Activated T-cell treated with anti-CD3 and anti-CD28 coated beads, Interleukin-2, amount 50 U/mL, for 72 hours (primary cell): ENCODE measurements at places on chromosomes 5 and 9.

DNA sequence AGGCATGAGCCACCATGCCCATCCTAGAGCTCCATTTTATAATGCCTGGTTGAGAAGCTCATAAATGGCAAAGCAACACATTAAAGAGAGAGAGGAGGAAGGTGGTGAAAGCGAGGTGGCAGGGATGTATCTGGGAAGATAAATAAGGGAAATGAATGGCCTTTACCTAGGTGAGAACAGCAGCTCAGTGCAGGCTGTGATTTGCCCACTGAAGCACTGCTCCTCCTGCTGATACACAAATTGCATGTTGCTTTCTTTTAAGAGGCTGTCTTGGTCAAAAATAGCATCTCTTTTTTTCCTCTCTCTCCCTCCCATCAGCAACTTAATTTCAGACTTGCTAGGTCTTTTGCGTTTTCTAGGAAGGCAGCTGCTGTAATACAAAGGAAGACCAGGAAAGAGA lies 258.9 kb downstream of the FAM114A2 start:
- no peak for DNase-seq

- no peak for DNase-seq
These were observed 130.1 kb downstream of the C5orf15 start for GRCh38 chr5:133838286-133838685.

DNA sequence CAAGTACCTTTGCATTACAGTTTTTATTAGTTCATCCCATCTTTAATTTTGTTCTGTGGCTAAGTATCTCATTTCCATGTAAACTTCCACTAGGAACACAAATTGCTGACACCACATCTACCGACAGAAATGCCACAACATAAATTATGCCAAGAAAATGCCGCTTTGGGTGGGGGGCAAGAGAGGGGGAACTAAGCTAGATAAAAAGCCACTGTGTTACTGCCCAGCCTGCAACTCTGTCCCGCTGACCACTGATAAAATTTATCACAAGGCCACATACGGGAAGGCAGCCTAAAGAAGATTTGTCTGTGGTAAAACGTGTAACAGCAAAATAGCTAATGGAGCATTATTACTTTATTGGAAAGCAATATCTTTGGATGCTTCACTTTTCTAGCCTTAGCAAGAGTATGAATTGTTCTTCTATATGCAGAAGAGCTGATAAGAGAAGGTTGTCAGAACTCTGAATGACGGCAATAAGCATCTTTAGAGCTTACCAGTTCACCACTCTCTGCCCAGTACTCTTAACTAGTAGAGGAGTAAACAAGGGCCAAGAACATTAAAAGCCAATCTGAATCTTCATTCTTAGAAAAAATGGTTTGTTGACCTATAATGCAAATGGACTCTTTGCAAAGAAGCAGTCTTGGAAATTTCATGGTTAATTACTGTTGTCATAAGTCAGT lies 172.2 kb upstream of the MEF2C start:
- DNase-seq = no peak

DNA sequence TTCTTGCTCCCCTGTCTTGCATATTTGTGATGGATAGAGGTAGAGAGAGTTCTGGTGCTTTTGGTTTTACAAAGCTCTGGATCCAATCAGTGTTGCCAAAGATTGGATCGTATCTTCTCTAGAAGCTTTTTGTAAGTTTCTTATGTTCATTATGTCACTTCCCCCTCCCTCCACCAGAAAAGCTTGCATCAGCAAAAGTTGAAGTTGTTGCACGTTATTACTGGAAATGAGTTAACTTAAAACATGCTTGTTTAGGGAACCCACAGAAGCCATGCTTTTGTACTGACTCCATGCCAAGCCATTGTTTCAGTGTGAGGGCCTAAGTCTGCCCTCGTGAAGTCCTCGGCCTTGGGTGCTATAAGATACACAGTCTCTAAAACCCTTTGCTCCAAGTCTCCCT lies 186.5 kb downstream of the ERCC6L2 start:
- DNase-seq = peak; percentile 8

- no peak for DNase-seq
These were observed 4.5 kb downstream of the GRIN1 start for GRCh38 chr9:137143459-137143858.

DNA sequence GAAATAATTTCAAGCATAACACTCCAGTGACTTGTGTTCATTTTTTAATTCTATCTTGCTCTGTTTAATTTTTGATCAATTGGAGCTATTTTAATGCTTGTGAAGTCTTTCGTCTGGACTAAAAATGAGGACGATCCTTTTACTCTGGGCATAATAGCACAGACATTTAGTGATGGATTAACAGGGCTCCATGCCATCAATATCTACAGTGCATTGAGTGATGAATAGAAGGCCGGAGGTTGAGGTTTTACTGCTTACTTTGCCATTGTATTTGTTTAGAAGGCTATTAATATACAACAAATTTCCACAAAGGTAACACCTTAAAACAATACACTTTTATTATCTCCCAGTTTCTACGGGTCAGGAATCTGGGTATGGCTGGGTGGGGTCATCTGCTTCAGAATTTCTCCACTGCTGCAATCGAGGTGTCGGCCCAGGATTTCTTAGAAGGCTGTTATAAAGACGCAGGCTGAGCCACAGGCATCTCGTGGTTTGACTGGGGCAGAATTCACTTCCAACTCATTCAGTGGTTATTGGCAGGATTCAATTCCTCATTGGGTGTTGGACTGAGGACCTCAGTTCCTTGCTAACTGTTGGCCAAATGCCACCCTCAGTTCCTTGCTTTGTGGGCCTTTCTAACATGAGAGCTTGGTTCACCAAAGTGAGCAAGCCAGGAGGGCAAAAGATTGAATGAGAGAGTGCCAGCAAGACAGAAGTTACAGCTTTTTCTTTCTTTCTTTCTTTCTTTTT lies 265.4 kb upstream of the VLDLR start:
- DNase-seq = no peak

DNA sequence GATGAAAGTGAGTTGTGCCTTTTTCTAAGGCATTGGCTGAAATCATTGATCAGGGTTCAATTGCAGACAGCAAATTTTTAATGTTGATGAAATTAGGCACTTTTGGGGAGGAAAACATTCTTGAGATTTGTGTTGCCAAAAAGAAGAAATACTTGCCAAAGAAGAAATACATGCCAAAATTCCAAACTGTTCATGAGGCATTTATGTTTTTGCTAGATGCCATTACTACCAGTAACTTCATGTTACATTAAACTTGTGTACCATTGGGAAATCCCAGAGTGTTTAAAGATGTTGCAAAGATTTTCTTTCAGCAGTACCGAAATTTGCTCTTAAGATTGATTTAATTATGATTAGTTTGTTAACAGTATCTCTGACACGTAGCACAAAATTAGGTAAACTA lies 7.0 kb downstream of the XRCC4 start:
- no peak for DNase-seq

DNA sequence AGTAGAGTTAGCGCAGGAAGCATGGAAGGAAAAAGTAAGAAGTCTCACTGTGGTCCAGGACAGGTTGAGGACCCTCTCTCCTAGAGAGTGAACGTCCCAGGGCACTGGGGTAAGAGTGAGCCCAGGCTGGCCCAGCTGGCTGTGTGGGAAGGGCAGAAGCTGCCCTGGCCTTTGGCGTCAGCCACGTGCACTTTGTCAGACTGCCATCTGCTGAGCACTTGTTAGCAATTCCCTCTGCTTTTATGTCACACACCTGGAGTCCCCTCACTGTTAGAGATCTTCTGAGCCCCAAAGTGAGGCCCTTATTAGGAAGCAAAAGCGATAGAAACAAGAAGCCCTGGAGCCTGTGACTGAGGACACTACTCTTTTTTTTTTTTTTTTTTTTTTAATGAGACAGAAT lies 79.1 kb downstream of the UGCG start:
- DNase-seq = no peak

DNA sequence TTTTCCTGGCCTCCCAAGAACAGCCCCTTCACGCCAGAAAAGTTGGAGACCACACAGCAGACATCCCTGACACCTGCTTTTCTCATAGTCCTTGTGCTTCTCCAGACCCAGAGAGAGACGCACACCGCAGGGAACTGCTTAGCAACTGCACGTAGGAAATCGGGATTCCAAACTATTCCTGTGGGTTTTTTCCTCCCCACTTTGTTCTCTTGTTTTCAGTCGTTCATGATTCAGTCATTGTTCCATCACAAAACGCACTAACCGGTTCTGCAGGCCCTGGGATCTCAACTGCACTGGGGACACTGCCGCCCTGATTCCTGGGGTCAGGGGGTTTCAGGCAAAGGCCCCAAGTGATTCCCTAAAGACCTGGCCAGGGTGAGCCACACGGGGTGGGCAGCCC lies 588.0 kb upstream of the KLF4 start:
- DNase-seq = no peak

DNA sequence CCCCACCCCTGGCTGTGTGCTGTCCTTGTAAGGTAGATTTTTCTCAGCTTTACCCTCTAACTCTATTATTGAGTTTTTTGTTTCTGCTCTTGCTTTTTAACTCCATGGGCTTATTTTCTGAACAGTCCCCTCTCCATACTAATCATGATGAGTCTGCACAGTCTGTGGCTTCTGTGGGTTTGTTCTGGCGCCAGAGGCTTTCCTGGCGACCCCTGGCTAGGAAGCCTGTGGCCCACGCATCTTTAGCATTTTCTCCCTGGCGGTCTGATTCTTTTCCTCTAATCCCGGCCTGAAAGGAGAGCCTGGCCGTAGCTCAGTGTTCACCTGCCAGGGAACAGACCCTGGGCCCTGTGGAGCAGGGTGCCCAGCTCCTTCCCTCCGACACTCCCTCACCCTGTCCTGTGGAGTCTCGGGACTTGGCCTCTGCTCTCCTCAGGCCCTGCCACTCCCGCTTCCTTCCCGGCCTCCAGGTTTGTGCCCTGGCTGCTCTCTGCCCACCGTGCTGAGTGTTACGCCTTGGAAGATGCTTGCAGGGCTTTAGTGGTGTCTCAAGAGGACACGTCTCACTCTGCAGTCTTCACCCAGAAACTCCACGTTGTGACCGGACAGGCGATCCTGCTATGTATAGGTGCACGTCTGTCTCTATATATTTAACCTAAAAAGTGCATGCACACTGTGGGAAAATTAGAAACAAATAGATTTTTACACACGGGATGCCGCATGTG lies 31.7 kb upstream of the LRRC14B start:
- no peak for DNase-seq

DNA sequence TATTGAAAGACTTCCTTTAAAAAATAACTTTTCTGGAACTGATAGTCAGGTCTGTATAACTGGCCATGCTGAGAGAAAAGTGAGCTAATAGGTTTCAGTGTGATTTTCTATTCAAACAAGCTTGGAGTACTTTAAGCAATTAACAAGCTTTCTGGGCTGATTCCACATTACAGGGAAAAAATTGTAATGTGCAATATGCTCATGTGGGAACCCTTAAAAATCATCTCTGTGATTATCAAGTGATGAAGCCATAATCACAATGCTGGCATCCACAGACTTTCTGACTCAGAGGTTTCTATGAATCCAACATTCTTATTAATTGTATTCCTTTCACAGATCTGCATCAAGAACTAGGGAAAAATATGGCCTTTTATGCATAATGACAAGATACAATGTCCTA lies 212.2 kb upstream of the ACO1 start:
- no peak for DNase-seq

- no peak for DNase-seq
These were observed 27.6 kb downstream of the ACTL7A start for GRCh38 chr9:108889649-108890067.

- DNase-seq = no peak
These were observed 677.7 kb upstream of the MEF2C start for GRCh38 chr5:89560696-89561095.

DNA sequence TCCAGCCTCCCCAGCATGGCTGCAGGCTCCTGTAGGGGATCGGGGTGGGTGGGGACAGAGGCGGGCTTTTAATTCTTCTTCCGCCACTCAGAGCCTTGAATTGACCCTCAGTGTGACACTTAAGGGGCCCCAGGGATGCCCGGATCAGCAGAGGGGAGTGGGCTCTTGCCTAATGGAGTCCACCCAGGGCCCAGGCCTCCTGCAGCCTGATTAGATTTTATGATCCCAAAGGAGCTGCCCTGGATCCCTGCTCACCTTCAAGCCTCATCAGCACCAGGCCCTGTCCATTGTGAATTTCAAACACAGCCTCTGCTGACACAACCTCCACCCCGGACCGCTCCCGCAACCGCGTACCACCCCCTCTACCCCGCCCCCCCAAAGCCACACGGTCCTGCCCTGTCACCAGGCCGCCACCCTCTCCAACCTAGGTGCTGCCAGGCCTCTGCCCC lies 214.1 kb upstream of the IER5L start:
- DNase-seq = no peak

GRCh38 chr9:114893221-114894010 lies 37.0 kb downstream of the TNFSF8 start:
- peak; percentile 53 for DNase-seq

- DNase-seq = no peak
These were observed 24.2 kb upstream of the CATSPER3 start for GRCh38 chr5:134943547-134943946.

DNA sequence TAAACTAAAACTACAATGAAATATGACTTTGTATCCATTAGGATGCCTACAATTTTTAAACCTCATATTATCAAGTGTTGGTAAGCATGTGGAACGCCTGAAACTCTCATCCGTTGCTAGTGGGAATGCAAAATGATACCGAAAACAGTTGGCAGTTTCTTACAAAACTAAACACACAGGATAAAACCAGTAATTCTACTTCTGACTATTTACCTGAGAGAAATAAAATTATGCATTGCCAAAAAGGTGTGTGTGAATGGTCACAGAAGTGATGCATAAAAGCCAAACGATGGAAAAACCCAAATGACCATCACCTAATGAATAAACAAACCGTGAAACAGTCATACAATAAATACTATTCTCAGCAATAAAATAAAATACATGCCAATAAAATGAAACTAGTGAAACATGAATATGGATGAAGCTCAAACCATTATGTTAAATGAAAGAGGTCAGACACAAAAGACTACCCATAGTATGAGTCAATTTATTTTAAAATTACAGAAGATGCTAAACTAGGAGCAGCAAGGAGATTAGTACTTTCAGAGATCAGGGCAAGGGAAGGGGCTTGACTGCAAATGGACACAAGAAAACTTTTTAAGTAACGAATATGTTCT lies 13.4 kb downstream of the AUH start:
- no peak for DNase-seq

- DNase-seq = no peak
These were observed 4.2 kb upstream of the NKX2-5 start for GRCh38 chr5:173239233-173239593.

- no peak for DNase-seq
These were observed 11.1 kb downstream of the SPRY4 start for GRCh38 chr5:142313682-142314081.

- no peak for DNase-seq
These were observed 362.9 kb upstream of the TLE4 start for GRCh38 chr9:79208791-79209396.

GRCh38 chr5:116492016-116492623 lies 82.5 kb downstream of the SEMA6A start:
- DNase-seq = peak; percentile 2

DNA sequence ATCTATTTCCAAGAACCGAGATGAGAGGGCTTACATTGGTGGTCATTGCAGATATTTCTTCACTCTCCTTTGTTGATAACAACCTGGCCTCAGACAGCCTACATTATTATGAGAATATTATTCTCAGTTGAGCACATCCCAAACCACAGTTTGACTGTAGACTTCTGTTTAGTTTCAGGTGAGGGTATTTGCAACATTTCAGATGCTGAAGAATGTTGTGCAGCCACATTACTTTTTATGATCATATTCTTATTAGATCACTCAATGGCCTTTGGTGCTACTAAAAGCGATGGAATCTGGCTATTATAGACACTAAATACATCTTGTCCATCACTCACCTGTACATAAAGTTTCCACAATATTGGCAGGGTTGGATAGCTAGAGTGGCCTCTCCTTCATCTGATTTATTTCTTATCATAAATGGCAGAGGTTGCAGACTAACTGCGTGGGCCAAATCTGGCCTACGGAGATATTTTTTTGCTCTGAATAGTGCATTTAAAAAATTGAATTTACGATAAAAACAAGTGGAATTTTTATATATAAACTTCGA lies 26.2 kb upstream of the RICTOR start:
- DNase-seq = no peak
